ENCODE measurements at places on chromosomes 5 and 9.
A peak's percentile ranks its signal among the peaks of the same experiment; 100 is the strongest.

DNA sequence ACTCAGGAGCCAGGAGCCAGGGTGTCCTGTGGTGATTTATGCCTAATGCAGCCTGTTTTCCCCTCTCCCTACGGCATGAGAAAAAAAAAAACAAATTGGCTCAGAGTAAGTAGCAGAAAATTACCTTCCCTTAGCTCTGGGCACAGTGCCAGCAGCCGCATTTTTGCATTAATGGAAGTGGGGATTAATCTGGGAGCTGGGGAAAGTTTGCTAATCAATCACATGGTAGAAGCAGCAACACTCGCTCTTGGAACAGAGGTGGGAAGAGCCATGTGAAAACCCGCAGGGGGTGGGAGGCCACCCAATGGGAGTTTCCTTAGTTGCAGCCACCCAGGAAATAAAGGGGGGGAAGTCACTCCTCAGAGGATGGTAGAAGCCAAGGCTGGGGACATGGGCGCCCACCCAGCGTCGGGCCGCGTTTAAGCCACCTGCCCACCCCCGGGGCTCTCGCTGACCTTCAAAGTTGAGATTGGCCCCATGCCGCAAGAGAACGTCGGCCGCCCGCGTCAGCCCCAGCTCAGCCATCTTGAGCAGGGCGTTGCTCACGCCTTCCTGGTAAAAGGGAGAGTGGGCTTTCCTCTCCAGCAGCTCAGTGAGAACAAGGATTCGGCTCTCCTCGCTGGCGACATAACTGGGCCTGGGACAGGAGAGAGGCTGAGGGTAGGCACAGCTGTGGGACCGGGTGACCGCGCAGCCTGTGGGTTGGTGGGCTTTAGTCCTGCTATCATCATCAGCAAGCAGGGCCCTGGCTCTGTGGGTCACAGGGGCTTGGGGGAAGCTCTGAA lies 1.7 kb downstream of the ASB6 start:
- DNase-seq: no peak

- no peak for DNase-seq
These were observed 241.4 kb downstream of the PBX3 start for GRCh38 chr9:125988479-125989050.

DNA sequence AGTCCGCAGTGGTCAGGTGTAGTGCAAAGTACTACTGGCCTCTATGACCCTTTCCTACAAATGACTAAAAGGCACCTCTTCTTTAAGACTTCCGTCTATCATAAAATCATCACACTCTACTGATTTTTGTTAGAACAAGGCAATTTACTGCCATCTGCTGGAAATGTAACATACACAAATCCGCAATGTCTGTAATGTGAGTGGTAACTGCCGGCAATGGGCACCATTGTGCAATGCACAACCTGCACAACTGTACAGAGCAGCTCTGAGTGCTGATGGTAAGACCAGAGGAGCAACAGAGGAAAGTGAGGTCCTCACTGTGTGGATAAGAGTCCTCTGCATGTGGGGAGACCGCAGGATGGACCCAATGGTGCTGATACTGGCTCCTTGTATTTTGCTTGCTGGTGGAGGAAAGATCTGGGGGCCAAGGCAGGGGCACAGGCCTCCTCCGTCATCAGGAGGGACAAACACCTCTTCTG lies 103.7 kb downstream of the ATPSCKMT start:
- DNase-seq: peak; percentile 31

DNA sequence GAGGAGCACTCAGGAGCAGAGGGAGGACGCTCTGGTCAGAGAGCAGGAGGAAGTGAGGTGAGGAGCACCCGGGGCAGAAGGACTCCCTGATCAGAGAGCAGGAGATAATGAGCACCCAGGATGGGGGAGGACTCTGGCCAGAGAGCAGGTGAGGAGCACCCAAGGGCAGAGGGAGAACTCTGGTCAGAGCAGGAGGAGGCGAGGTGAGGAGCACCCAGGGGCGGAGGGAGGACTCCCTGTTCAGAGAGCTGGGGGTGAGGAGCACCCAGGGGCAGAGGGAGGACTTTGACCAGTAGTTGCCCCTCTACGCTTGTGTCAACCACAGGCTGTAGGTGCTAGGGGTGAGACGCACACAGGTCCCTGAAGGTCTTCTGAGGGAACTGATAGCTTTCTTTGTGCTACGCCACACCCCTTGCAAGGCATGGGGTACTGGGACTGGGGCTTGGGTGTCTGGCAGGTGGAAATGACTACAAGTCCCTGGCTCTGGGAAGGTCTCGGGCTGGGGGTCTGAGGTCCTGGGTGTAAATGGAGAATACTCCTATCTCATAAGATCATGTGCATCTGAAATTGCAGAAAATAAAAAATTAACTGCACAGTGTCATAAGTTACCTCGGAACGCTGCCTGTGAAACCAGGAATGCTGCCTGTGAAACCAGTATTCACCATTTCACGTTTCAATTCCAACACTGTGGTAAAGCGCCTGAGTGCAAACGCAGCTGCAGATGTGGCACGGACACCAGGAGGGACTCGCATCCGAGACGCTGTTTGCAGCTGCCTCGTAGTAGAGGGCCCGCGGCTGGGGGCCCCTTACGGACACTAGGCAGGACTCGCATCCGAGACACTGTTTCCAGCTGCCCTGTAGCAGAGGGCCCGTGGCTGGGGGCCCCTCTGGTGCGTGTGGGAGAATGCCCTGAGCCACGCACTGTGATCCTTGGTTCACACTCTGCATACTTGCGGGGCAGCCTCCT lies 27.0 kb upstream of the SLC6A3 start:
- DNase-seq: no peak

DNA sequence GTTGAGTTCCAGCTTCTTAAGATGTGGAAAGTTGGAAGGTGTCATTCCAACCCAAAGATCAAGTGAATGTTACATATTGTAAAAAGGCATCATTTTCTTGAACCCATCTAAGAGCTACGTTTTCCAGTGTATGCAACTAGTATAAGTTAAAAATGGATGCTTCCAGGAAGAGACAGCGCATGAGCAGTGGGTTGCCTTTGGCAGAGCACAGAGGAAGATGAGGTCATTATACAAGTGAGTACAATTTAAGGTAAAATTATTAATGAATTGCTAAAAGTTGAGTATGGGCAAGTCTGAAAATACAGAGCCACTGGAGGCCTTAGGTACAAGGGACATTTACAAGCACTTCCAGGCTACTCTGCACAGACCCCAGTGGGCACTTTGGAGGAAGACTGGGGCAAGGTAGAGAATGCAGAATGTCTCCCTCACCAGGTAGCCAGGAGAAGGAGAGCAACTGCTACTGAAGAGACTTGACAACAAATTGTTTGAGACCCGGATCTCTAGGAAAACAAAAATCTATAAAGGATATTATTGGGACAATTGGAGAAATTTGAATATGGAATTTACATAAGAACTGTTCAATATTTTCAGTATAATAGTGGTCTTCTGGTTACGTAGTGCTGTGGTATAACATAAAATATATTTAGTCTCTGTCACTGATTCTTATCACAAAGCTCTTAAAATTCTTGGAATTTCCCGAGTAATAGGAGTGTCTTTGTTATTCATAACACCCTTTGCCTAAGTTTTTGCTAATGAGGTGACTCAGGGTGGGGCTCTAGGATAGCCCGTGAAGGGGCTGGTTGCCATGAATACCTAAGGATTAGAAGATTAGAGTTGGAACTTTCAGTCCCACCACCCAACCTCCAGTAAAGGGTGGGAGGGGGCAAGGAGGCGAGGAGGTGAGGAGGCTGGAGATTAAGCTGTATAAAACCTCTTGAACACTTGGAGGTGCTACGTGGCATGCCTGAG lies 129.9 kb upstream of the FER start:
- DNase-seq: no peak

GRCh38 chr9:128419061-128419925 lies 1.4 kb upstream of the CERCAM start:
- DNase-seq: peak; percentile 51

DNA sequence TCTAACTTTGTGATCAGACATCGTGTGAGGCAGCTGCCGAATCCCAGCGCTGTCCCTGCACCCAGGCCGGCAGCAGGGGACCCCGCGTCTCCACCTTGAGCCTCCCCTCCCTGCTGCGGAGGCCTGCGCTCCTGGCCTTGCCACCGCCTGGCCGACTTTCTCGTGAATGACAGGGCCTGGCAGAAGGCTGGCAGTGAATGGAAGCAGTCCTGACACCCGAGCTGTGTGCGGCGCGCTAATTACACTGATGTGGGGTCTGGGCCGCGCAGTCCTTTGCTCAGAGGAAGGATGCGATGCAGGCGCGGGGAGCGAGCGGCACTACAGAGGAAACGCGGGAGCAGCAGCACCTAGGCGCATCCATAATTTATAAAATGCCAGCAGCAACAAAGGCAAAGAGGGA lies 40.3 kb downstream of the POU4F3 start:
- no peak for DNase-seq

- DNase-seq: no peak
These were observed 78.7 kb downstream of the NRG2 start for GRCh38 chr5:139964266-139964993.

- DNase-seq: no peak
These were observed 51.9 kb downstream of the LMX1B start for GRCh38 chr9:126665644-126666035.

GRCh38 chr5:173671121-173671949 lies 54.9 kb upstream of the BOD1 start:
- DNase-seq: no peak

DNA sequence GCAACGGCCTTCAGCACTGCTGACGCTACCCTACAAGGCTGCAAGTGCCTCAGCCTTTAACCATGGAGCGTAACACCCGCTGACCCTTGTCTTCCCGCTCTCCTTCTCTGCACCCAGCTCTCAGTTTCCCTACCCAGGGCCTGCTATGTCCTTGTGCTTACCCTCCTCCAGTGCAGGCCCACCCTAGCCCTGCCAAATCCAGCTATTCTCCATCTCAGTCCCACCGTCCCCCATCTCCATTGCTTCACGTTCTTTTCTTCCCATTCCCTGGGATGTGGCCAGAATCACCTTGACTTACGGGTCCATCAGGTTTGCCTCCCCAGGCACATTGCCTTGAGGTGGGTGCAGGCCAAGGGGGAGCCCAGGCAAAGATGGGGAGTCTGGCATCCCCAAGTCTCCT lies 91.2 kb downstream of the PAX5 start:
- DNase-seq: no peak

DNA sequence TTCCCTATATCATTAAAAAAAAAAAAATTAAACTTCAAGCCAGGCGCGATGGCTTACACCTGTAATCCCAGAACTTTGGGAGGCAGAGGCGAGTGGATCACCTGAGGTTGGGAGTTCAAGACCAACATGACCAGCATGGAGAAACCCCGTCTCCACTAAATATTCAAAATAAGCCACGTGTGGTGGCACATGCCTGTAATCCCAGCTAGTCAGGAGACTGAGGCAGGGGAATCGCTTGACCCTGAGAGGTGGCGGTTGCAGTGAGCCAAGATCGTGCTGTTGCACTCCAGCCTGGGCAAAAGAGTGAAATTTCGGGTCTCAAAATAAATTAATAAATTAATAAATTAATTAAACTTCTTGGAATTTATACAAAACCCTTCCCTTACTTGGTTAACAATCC lies 358.6 kb upstream of the CDH9 start:
- DNase-seq: no peak

GRCh38 chr5:150293091-150293941 lies 3.7 kb upstream of the CAMK2A start:
- no peak for DNase-seq

DNA sequence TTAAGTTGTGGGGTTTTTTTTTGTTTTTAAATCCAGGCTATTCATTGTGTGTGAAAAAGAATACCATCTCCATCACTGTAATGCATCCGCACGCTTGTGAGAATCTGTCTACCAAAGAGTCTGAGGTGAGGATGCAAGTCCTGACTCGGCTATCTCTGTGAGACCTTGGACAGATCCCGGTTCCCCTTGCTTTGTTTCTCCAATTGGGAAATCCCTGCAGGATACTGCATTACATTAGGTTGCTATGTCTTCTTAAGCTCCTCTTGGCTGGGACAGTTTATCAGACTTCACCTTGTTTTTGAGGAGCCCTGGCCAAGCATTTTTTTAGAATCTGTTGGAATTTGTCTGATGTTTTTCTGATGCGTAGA lies 46.8 kb downstream of the GALNT10 start:
- no peak for DNase-seq

GRCh38 chr9:91951944-91952520 lies 2.0 kb upstream of the ROR2 start:
- no peak for DNase-seq

- peak; percentile 8 for DNase-seq
These were observed 536 bp upstream of the STX17 start for GRCh38 chr9:99905833-99906402.

GRCh38 chr5:119358901-119359603 lies 3.2 kb downstream of the TNFAIP8 start:
- no peak for DNase-seq

- peak; percentile 43 for DNase-seq
These were observed 61.8 kb upstream of the MAMDC2 start for GRCh38 chr9:69981686-69982445.

GRCh38 chr5:21680196-21680595 lies 1172.9 kb downstream of the CDH12 start:
- no peak for DNase-seq

GRCh38 chr5:53095931-53096525 lies 13.5 kb downstream of the MOCS2 start:
- no peak for DNase-seq

- DNase-seq: no peak
These were observed 1.7 kb upstream of the SPRY4 start for GRCh38 chr5:142326480-142326938.

DNA sequence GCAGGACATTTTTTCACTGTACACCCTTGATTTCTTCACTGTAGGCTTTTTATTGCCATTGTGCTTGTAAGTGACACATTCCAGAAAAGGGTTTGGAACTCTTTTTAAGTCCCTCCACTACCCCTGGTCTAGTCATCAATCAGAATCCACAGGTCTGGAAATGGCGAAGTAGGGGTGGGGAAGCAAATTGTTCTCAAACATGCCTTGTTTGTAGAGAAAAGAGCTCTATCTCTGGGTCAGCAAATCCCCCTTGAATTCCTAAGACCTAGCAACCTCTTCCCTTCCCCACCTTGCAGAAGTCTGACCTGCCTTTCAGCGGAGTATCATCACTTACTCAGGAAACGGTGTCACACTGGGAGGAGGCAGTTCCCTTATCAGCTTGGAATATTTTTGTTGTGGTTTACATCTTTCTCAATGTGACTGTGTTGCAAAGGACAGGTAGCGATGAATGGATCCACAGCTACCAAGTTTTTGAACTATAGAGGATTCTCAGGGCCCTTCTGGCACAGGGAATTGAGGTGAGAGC lies 3.2 kb downstream of the SH3RF2 start:
- DNase-seq: no peak

- no peak for DNase-seq
These were observed 451.0 kb upstream of the TUSC1 start for GRCh38 chr9:26129217-26129616.

Data from hepatic stellate cell (primary cell).